ENCODE measurements at places on chromosomes 2 and 18. TPM values are rescaled to one million over a fixed set of nuclear protein-coding genes. Genes with fewer than 3 reads are reported as not detected.

SYT4 gene
- not detected for total RNA-seq

GPBAR1 gene
- total RNA-seq = 1.8 TPM

KATNAL2 gene
- total RNA-seq = 4.1 TPM

GREB1 gene
- 5.1 TPM for total RNA-seq

POTEJ gene
- total RNA-seq = not detected

LYPD6B gene
- 0.49 TPM for total RNA-seq

TUBA3E gene
- not detected for total RNA-seq

DOK6 gene
- total RNA-seq = 2.6 TPM

DNA sequence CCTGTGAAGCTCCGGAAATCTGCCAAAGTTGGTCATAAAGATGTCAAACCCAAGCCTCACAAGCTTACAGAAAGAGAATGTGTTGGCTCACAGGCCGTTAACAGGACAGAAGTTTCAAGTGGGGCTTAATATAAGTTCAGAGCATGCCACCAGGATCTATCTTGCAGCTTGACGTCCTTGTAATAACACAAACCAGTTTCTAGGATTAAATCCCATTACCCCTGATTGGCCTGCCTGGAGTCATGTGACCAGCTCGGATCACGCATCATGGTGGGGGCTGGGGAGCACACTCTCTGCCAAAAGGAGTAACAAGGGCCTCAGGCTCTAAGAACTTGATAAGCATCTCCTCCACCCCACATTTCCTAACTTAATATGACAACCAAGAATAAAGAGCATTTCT is 38.9 kb upstream of the SCG2 start:
- no peak for ATAC-seq

GRCh38 chr2:42849311-42849710 is 56.9 kb upstream of the HAAO start:
- ATAC-seq = no peak

GRCh38 chr2:222423632-222424275 is 589 bp upstream of the SGPP2 start:
- ATAC-seq = no peak

DNA sequence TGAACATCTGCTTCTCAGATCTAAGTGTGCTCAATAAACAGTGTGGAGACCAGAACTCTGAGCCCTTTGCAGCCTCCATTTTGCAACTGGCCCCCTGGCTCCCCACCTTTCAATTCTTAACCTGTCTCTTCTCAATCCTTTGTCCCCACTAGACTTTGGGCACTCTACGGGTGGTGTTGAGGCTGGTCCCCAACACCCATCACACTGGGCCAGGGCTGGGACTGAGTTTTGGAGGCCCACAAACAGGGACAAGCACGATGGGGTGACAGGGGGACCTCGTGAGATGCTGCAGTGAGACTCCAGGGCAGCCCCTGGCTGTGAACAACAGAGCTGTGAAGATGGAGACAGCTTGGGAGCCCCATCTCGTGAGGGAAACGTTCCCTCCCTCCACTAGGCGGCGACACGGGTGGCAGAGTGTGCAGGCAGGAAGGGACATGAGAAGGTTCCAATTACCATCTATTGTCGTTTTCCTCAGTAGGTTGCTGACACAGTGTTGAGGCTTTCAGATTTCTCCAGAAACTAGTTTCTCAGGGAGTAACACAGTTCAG is 1.2 kb downstream of the ANKMY1 start:
- no peak for ATAC-seq

- no peak for ATAC-seq
Measured at GRCh38 chr2:36326286-36326685, 29.3 kb upstream of the CRIM1 start.

DNA sequence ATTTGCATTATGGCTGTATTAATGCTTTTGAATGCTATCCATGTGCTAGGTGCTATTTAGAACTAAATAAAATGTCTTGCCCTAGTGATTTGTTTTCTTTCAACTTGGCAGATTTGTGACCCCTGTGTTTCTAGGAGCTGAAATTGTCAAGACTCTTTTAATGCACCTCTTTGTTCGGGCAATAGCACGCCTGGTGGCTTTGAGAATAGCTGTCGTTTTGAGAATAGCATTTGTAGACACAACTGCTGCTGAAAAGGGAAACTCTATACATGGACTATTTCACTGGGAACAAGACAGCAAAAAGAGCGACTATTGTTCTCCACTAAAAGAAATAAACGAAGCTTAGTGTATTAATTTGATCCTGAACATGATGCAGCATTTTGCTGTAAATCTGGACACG is 352.1 kb upstream of the ZNF521 start:
- no peak for ATAC-seq

DNA sequence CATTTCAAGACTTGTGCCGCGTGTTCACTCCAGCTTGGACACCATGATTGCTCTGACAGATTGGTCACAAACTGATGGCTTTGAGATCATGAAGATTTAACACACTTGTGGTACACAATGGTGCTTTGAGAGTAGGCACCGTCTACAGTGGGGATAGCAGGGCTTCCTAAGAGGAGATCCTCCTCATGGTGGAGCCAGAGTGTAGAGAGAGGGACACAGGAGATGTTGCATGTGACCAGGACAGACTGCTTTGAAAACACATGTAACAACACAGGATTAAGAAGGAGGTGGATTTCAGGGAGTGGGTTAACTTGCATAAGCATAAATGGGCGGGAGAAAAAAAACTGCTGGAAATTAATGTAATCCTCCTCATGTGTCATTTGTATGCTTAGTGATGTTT is 95.7 kb upstream of the LINC00305 start:
- ATAC-seq = no peak

DNA sequence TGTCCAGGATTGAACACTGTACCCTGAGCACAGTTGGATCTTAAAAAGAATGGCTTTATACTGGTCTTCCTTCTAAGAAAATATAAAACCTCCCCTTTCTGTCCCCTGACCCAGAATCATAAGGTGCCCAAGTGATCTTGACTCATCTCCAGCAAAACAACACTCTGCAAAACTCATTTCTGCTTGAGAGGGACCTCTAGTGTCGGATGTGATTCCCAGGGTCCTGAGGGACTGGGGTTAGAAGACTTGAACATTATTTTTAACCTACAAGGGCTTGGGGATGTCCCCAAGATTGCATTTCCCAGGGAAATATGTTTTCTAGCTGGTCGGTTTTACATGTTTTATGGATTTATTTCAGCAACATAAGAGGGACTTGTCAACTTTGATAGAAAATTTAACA is 1318.5 kb upstream of the CELF4 start:
- ATAC-seq = no peak

- no peak for ATAC-seq
Measured at GRCh38 chr18:29644276-29644675, 1398.3 kb downstream of the DSC3 start.

GRCh38 chr2:71581026-71581425 is 127.7 kb downstream of the DYSF start:
- ATAC-seq = no peak

DNA sequence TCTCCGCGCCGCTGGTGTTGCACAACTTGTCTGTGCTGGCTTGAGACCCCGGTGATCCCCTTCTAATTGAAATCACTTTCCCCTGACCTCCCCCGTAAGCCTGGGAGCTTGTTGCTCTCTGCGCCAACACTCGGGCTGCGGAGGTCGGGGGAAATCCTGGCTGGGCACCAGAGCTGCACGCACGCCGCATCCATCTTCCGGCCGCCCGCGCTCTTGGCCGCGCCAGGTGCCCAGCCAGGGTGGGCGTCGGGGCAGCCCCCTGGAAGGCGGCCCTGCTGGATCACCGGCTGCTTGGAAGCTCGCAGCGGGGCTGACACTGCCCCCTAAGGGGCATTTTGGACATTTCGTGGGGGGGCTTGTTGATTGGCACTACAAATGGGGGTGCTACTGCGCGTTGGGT is 280.3 kb upstream of the SKOR2 start:
- ATAC-seq = no peak

DNA sequence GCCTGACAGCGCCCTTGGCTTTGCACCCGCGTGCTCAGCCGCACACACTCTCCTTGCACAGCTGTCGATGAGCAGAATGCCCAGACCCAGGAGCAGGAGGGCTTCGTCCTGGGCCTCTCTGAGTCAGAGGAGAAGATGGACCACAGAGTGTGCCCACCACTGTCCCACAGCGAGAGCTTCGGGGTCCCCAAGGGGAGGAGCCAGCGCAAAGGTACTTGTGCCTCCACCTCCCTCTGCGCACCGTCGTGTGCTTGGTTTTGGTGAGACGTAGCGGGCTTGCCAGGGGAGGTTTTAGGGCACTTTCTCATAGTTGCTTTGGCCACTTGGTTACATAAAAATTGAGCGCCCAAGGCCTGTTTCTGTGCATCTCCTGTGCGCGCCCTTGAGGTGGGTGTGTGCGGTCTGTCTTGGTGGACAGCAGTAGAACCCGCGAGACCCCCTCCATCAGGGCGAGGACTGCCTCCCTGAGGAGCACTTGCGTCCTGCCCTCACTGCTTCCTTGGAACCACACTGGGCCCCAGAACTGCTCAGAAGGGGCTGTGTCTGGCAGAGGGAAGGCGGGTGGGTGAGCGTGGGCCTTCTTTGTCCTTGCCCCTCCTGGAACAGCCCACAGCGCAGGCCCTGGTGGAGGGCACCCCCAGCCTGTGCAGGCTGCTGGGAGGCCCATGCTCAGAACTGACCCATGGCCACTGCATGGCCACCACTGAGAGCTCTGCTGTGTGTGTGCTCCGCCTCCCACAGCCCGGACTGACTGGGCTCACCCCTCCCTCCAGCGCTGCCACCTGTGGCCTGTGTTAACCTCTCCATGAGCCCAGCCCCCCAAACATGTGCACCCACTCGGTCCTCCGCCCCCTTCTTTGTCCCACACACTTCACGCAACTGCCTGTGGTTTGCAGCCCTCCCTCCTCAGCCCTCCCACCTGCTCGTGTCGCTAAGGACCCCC is 95.9 kb downstream of the DGKD start:
- no peak for ATAC-seq

DNA sequence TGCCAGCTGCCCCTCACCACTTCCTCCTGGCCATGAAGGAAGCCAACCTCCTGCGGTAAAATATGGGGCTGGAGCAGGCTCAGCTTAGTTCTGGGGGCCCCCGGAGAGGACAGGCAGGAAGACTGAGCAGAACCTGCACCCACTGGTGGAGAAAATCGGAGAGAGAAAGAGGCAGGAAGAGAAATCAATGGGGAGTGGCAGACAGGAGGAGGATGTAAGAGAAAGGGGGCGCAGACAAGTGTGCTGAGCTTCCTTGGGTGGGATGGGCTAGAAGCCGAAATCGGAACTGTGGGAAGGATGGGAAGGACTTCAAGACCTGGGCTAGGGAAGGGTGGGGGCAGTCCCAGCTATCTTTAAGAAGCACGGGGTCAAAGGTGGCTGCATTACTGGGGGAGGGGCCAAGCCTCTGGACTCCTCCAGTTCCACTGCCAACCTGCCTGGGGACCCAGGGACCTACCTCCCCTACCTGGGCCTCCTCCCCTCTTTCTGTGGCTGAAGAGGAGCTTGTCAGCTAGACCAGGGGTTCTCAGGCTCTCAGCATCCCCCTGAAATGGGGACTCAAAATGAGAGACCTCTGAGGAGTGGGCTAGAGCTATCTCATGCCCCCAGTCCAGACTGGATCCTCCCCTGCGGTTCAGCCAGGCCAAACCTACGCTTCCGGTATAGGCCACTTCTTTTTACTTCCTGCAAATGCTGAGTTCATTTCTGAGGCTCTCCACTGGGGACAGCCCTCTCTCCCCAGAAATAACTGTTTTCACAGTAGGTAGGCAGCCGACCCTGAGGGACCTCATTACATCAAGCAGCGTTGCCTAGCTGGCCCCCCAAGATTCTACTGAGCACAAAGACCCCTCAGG is 33.6 kb upstream of the B3GNT7 start:
- ATAC-seq = no peak

DNA sequence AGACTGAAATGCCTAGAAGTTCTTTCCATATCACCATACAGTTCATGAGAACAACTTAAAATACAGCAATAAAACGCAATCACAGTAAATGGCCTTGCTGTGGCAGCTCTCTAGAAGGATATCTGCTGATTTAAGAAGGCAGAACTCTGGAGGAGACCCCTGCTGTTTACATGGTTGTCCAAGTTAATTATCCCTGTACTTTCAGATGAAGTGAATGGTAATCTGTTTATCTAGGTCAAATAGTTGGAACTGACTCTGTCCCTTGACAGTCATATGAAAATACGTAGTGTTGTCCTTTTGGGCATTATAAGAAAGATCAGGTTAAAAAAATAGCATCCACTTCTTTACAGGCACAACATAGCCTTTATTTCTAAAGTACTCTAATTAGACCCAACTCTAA is 115.6 kb downstream of the COLEC12 start:
- no peak for ATAC-seq

DNA sequence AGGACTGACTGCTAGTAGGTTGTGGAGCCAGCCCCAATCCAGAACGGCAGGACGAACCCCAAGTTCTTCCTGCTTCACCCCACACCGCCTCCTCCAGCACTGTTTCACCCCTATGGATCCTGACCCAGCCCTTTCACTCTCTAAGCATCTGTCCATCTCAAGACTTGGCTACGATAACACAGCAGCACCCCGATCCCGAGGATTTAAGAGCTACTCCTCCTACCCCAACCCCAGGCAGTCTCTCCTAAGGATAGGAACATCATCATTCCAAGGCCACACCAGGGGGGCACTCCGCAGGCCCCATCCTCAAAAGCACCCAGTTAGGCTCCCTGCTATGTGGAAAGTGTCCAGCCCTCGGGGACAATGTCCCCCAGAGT is 645 bp downstream of the KCTD18 start:
- no peak for ATAC-seq

DNA sequence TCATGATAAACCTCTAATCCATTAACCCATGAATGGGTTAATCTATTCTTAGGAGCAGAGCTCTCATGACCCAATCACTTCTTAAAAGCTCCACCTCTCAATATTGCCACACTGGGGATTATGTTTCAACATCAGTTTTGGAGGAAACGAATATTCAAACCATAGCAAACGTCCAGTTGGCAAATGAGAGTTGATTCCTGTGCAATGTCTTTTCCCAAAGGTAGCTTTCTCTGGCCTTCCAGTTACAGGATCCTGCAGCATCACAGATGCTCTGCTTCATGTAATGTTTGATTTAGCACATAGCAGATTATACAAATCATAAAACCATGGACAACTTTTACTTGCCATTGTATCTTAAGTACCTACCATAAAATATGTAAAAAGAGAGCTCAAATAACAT is 481.0 kb downstream of the TNS1 start:
- peak; percentile 75 for ATAC-seq

GRCh38 chr2:63865159-63865799 is 23.6 kb downstream of the UGP2 start:
- ATAC-seq = peak; percentile 41

GRCh38 chr2:2731101-2731815 is 400.2 kb upstream of the MYT1L start:
- ATAC-seq = no peak

DNA sequence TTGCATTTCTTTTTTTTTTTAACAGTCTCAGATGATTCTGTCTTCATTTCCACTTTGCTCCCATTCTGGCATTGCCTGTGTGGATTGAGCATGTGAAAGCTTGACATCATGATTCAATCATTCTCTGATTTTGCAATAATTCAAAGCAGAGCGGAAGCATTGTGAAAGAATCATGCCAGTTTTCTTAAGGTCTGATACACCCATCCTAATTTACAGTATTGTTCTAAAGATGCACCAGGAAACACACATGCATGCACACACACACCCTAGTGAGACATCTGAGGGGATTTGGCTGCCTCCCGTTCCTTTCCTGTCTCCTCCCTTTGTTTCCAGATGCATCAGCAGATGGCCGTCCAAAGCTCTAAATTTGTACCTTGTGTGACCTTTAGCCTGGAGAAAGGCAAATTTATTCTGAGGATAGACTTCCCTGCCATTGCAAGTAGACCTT is 97.3 kb downstream of the FMNL2 start:
- ATAC-seq = peak; percentile 83
